Renal cortex interstitium (tissue), 15 donors: ENCODE measurements at places on chromosomes 6 and 20.

DNA sequence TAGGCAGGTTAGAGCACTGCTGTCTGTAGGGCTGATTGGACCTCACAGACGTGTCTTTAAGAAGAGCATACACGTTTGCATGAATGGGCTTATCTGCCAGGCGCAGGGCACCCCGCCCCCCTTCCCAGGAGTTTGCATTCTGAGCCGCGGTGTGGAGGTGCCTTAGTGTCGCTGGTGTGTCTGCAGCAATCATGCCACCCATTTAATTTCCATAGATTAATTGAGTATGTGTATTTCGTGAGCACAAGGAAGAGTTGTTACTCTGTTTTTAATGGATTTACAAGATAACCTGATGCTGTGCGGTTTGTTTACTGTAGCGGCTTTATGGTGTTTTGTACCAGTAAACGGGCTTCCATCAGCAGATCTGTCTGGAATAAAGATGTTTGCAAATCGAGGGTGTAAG, 107.7 kb downstream of the ZDHHC14 start:
- DNase-seq: no peak

DNA sequence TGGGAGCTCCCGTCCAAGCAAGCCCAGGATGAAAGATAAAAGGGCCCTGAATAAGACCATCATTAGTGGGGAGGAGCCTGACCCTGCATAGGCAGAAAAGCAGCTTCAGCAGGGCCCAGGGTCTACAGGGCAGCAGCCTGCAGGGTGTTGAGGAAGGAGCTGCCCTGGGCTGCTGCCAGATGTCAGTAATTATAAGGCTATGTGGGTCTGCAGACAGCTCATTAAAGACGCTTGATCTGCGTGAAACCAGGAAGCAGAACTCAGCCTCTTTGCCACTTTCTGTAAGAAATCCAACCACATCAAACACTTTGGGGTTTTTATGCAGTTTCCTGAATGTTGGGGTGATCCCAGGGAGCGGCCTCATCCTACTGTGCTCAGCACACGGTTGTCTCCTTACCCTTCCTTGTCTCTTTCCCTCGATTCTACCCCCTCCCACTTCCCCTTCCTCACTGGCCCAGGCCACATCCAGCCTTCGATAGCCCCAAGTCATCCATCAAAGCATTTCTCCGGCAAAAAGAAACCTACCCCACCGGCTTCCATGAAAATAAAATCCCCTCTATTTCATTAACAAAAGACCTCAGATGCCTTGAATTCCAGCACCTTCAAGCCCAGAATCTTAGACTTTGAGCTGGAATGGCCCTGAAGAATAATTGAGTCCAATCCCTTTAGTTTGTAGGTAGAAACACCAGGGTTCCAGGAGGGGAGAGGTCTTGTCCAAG, 1.0 kb upstream of the TGM6 start:
- DNase-seq: no peak

- no peak for DNase-seq
Measured at GRCh38 chr6:110564703-110565421, 88.4 kb upstream of the SLC22A16 start.

GRCh38 chr6:3784885-3785744, 33.6 kb upstream of the PXDC1 start:
- DNase-seq: no peak

DNA sequence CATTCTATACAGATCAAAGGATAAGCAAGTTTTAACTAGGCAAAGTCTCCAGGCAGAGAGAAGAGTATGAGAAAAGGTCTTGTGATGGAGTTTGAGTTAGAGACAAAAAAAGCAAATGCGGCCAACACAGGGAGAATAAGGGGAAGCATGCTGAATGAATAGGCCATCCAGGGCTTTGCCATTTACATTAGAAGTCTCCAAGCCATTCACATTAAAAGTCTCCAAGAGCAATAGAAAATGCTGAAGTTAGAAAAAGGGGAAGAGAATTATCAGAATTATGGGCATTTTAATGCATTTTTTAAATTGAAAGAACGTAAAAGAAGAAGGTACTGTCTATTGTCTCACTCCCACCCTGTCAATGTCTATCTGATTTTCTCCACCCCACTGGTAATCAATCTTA, 49.4 kb downstream of the PDSS2 start:
- DNase-seq: no peak

- DNase-seq: no peak
Measured at GRCh38 chr6:143516690-143517446, 5.3 kb upstream of the FUCA2 start.

DNA sequence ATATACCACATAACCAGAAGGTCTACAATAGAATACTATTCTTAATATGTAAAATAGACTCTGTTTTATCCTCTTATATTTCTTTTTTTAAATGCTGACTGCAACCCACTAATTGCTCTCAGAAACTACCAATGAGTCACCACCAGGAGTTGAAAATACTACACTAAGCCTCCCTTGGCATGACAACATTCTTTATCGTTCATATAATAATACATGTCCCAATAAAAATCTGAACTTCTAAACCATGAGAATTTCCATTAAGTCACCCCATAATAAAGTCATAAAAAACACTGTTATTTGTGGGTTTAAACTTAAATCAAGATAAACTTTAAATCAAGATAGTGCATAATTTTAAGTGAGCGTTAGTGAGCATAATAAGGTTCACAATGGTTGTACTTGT, 4.2 kb downstream of the HACE1 start:
- no peak for DNase-seq

DNA sequence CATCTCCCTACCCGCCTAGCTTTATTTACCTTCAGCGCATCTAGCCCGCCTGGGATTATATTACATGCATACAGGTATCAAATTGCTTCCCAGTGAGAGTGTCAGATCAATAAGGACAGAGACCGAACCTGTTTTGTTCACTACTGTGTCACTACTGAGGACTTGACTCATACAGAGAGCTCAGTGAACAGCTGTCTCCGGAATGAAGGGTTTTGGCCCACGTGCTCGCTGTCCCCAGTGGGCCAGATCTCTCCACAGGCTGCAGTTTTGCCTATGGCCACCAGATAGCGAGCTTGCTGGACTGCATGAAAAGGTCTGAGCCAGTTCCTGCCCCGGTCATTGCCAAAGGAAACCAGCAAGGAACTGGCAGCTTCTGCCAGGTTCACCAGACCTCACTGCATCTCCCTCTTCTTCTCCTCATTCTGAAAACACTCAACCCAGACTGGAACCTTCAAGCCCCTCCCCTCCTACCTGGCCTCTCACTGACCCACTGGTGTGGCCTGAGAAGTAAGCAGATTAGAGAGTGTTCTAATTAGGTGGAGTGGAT, 150.8 kb downstream of the ZMYND8 start:
- DNase-seq: peak; percentile 35

GRCh38 chr6:42509765-42510164, 54.1 kb upstream of the UBR2 start:
- no peak for DNase-seq

GRCh38 chr6:45231660-45232059, 96.5 kb upstream of the RUNX2 start:
- DNase-seq: no peak

DNA sequence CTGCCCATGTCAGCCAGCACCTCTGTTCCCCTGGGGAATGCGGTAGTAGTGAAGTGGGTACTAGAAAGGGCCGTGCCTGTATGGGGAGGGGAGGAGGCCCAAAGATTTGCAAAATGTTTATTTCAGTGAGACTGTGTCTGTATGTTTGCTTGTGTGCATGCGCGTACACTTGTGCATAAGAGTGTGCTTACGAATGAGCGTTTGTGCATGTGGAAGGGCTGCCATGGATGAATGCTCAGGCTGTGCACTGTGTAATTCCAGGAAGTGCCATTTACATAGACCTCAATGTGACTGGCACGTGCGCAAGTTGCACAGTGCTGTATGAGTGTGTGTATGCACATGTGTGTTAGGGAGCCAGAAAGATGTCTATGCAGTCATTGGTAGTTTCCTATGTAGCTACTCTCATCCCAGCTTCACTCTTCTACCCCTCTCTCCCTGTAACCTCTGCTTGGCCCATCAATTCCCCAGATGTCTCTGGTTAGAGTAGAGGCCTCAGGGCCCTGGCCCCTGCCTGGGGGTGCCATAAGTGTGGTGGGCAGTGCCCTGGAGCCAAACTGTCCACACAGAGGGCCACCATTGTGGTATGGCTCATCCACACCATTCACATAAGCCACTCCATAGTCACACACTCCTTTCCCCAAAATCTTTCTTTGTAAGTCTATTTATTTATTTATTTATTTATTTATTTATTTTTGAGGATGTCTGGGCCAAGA, 26.8 kb upstream of the SLC22A7 start:
- no peak for DNase-seq

DNA sequence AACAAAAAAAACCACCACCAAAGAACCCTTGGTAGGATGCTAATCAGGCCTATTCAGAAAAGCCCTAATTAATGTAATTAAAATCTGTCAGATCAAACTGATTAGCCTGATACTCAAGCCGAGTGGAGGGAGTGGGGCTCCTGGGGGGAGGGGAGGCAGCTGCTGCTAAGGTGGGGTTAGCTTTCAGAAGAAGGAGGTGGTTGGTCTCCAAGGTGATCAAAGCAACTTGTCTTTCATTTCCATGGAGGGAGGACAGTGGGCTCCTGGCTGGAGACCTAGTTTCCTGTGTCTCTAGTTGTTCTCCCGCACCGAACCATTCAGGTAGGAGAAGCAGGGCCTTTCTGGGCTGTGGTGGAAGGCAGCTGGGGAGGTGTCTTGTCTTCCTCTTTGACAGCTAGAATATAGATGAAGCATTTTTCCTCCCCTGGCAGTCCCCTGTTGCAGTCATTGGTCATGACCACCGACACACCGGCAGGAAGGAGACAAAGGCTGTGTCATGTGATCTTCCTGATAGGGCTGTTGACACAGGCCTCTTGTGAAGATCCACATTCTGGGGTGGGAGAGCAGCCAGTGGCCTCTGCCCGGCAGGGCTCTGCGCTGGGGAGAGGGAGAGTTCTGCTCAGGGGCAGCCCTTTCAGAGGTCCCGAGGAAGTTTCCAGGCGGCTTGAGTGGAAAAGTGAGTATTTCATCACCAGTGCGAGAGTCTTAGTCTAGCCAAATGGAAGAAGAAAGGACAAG, 39.9 kb upstream of the PRDM1 start:
- no peak for DNase-seq

GRCh38 chr6:90790058-90790457, 203.2 kb upstream of the MAP3K7 start:
- no peak for DNase-seq

- no peak for DNase-seq
Measured at GRCh38 chr6:13075141-13075845, 253.0 kb downstream of the TBC1D7 start.
